Fibroblast of mammary gland (primary cell): ENCODE measurements at places on chromosomes 3 and 15.

DNA sequence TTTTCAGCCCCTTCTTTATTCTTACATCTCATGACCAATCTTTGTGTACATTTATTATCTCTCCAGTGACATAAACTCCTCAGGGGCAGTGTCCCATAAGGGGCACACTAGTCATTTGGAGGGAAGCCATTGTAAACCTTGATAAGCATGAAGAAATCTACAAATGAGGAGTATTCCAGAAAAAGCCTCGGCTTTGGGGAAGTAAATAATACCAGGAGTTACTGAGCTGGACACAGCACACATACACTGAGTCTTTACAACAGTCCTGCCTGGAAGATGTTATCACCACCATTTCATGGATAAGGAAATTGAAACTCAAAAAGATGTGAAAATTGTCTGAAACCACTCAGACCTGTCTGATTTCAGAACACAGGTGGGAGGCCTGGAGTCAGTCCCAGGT, 15.4 kb upstream of the POLR2M start:
- no peak for DNase-seq

- DNase-seq: peak; percentile 53
Observed at GRCh38 chr3:73868688-73869315, 244.1 kb upstream of the PDZRN3 start.

GRCh38 chr15:80034629-80035028, 24.8 kb upstream of the ZFAND6 start:
- no peak for DNase-seq

- DNase-seq: peak; percentile 69
Observed at GRCh38 chr15:33131552-33132232, 62.8 kb downstream of the FMN1 start.

DNA sequence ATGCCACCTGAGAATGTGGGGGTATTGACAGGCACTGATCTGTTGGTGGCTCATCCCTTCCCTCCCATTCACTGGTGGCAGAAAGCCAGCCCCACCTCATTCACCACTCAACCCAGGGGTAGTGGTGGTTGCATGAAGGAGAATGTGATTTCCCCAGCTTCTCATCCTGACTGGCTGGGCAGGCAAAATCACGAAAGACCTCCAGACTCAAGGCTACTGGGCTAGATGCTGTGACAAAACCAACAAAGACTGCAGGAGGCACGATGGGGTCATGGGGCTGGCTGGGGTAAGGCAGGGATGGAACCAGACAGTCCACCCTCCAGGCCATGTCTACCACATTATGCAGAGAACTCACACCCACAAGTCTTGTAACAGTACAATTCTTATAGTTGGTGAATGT, 33.9 kb downstream of the FSTL1 start:
- no peak for DNase-seq

- DNase-seq: peak; percentile 51
Observed at GRCh38 chr3:187130346-187131066, 8.8 kb downstream of the RPL39L start.
